ENCODE measurements at places on chromosomes 13 and 19. TPM values are rescaled to one million over a fixed set of nuclear protein-coding genes. Genes with fewer than 3 reads are reported as not detected.

GRCh38 chr19:33387351-33388230 is 14.1 kb downstream of the CEBPG start:
- no peak for DNase-seq
- no peaks in the 10 kb centered on the region for H3K36me3 ChIP-seq
- no peaks in the 10 kb centered on the region for H3K27me3 ChIP-seq
- H3K4me1 ChIP-seq, result peaks cover 5% of the 10 kb centered on the region
- no peak overlapping the region for H3K4me3 ChIP-seq

GRCh38 chr13:32728327-32728726 is 142.1 kb downstream of the PDS5B start:
- H3K36me3 ChIP-seq, result no peaks in the 10 kb centered on the region
- H3K4me1 ChIP-seq, result no peaks in the 10 kb centered on the region
- no peak for DNase-seq
- H3K27me3 ChIP-seq, result no peaks in the 10 kb centered on the region

DNA sequence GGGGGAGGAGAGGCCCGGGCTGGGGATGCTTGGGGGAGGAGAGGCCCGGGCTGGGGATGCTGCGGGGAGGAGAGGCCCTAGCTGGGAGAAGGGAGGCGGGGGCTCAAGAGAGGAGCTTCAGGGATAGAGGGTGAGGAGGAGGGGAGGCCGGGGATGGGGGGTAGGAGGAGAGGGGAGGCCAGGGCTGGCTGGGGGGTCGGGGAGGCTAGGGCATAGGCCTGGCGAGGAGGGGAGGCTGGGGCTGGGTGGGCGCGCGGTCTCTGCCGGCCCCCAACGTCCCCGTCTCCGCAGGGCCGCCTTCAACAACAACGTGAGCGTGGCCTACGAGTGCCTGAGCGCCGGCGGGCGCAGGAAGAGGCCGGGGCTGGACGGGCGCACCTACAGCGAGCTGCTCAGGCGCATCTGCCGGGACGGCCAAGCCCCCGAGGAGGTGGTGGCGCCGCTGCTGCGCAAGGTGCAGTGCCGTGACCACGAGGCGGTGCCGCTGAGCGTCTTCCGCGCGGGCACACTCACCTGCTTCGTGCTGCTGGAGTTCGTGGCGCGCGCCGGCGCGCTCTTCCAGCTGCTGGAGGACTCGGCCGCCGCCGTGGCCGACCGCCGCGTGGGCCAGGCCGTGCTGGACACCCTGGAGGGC is 11.4 kb downstream of the TPGS1 start:
- H3K27ac ChIP-seq, result no peak overlapping the region
- no peaks in the 10 kb centered on the region for H3K4me1 ChIP-seq
- H3K4me3 ChIP-seq, result no peak overlapping the region
- no peaks in the 10 kb centered on the region for H3K27me3 ChIP-seq
- no peaks in the 10 kb centered on the region for H3K36me3 ChIP-seq

GFY gene
- not detected for total RNA-seq

OR7G3 gene
- total RNA-seq, result not detected

DNA sequence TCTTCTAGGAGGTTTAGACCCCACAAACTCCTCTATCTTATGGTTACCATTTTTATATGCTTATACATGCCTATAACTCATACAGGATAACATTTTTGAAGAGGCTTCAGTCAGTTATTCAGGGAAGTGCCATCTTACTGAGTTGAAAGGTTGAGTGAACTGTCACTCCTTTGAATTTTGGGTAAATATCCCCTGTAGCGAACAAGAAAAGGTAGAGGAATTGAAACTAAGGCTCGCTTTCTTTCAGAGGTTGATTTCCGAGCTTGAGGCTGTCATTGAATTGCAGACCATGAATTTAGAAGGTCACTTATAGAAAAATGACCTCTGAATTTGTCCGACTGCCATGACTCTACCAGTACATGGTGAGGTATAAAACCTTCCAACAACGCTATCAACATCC is 35.1 kb downstream of the MICU2 start:
- H3K36me3 ChIP-seq, result peaks cover 26% of the 10 kb centered on the region
- H3K4me3 ChIP-seq, result no peak overlapping the region
- no peak for DNase-seq
- H3K4me1 ChIP-seq, result peaks cover 8% of the 10 kb centered on the region
- H3K27me3 ChIP-seq, result no peaks in the 10 kb centered on the region
- H3K27ac ChIP-seq, result no peak overlapping the region

GRCh38 chr13:53545340-53545941 is 516.8 kb downstream of the OLFM4 start:
- H3K27me3 ChIP-seq, result no peaks in the 10 kb centered on the region
- H3K36me3 ChIP-seq, result no peaks in the 10 kb centered on the region
- DNase-seq, result no peak
- no peak overlapping the region for H3K4me3 ChIP-seq

ZNF700 gene
- 15.0 TPM for total RNA-seq

CACNG7 gene
- not detected for total RNA-seq

DNA sequence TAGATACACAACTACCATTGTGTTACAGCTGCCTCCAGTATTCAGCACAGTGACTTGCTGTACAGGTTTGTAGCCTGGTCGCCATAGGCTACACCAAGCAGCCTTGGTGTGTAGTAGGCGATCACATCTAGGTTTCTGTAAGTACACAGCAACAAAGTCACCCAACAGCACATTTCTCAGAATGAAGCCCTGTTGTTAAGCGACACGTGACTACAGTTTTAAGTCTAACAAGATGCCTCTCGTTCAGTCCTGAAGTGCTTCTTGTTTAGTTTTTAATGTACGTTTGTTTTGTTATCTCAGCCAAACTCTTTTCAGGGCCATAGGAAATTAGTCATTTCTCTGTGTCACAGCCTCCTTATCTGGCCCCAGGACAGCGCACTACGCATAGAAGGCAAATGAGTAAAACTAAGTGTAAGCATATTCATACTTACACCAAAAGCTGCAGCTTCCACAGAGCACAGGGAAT is 50.0 kb upstream of the GPR183 start:
- H3K4me1 ChIP-seq, result no peaks in the 10 kb centered on the region
- H3K27me3 ChIP-seq, result no peaks in the 10 kb centered on the region
- peaks cover 21% of the 10 kb centered on the region for H3K36me3 ChIP-seq
- peak overlapping the region; percentile 66 for H3K27ac ChIP-seq

KRTDAP gene
- not detected for total RNA-seq

GRCh38 chr19:277131-277530 is 14.1 kb downstream of the PLPP2 start:
- H3K4me1 ChIP-seq, result no peaks in the 10 kb centered on the region
- no peak overlapping the region for H3K4me3 ChIP-seq
- H3K36me3 ChIP-seq, result no peaks in the 10 kb centered on the region

- no peaks in the 10 kb centered on the region for H3K4me1 ChIP-seq
- no peak for DNase-seq
- no peaks in the 10 kb centered on the region for H3K27me3 ChIP-seq
- no peak overlapping the region for H3K4me3 ChIP-seq
- H3K27ac ChIP-seq, result no peak overlapping the region
These were observed 8.3 kb downstream of the NDUFB7 start for GRCh38 chr19:14563590-14563926.

- no peaks in the 10 kb centered on the region for H3K27me3 ChIP-seq
- DNase-seq, result no peak
- no peaks in the 10 kb centered on the region for H3K36me3 ChIP-seq
- no peak overlapping the region for H3K27ac ChIP-seq
These were observed 521.2 kb upstream of the NBEA start for GRCh38 chr13:34420702-34421346.

- peaks cover 6% of the 10 kb centered on the region for H3K4me1 ChIP-seq
- H3K27ac ChIP-seq, result no peak overlapping the region
- no peaks in the 10 kb centered on the region for H3K27me3 ChIP-seq
- H3K4me3 ChIP-seq, result no peak overlapping the region
- peak; percentile 82 for DNase-seq
These were observed 6.6 kb upstream of the DHDH start for GRCh38 chr19:48926909-48927308.

IL17D gene
- 1.7 TPM for total RNA-seq

RNF113B gene
- not detected for total RNA-seq

NLRP4 gene
- total RNA-seq, result not detected

DNA sequence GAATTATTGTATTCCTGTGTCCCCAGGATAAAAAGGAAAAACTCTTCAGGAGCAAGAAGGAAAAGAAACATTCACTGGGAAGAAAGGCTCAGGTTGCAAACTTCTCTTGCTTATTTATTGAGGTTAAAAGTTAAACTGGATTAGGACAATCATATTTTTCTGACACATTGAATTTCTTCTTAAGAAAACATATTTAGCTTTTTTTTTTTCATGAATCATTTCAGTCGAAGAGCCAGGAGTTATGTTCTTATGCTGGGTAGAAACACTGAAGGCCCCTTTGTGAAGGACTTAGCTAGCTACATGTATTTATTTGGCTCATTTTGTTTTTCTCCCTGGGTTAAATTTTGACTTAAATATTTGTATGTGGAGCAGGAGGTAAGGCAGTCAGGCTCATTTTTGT is 434.0 kb downstream of the KLF5 start:
- no peak overlapping the region for H3K4me3 ChIP-seq
- H3K27me3 ChIP-seq, result no peaks in the 10 kb centered on the region
- H3K4me1 ChIP-seq, result no peaks in the 10 kb centered on the region
- H3K36me3 ChIP-seq, result no peaks in the 10 kb centered on the region
- no peak overlapping the region for H3K27ac ChIP-seq

DNA sequence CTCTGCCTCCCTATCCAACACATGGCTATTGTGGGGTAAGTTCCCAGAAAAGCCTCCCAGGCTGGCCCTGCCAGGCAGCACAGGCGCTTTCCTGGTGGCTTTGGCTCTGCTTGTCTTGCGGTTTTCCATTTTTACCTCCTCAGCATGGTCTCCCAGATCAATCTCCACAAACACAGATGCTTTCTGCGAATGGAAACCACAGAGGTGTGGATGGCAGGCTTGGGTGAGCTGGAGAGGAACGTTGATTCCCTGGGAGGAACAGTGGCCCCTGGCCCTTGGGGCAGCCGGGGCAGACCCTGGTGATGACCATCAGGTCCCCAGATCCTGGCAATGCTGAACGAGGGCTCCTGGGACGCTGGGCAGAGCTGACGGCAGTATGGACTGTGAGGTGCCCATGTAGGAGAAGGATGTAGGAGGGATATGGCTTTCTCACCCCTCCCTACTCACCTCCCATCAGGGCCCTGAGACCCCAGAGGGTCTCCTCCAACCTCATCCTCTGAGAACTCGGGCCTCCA is 6.6 kb downstream of the C13orf46 start:
- no peaks in the 10 kb centered on the region for H3K36me3 ChIP-seq
- H3K27me3 ChIP-seq, result no peaks in the 10 kb centered on the region
- peaks cover 19% of the 10 kb centered on the region for H3K4me1 ChIP-seq
- DNase-seq, result peak; percentile 36
- no peak overlapping the region for H3K27ac ChIP-seq
- no peak overlapping the region for H3K4me3 ChIP-seq

C19orf67 gene
- total RNA-seq, result not detected

DNA sequence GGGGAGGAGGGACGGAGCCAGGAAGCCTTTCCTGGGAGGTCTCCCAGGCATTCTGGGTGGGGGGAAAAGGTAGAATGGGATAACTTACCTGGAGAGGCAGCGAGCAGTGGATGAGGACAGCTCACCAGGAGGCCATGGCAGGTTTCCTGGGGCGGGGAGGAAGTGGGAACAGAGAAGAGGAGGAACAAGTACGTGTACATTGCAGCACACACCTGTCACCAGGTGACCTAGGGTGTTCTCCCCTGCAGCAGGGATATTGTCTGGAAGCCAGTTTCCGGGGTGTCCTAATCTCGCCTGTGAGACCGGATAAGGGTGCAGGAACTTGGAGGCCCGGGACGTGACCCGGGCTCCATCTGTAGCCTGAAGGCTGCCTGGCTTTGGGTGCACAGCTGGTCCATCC is at the start of gene FUT3:
FUT3 (minus strand) TSS at position 148 of the 400 bp plus-strand sequence.
- DNase-seq, result no peak
- H3K27ac ChIP-seq, result peak within 1 kb of the TSS; percentile 21
- peaks cover 15% of the 10 kb centered on the region for H3K4me1 ChIP-seq
- H3K4me3 ChIP-seq, result no peak within 1 kb of the TSS
- no peaks in the 10 kb centered on the region for H3K36me3 ChIP-seq
- no peaks in the 10 kb centered on the region for H3K27me3 ChIP-seq

DNA sequence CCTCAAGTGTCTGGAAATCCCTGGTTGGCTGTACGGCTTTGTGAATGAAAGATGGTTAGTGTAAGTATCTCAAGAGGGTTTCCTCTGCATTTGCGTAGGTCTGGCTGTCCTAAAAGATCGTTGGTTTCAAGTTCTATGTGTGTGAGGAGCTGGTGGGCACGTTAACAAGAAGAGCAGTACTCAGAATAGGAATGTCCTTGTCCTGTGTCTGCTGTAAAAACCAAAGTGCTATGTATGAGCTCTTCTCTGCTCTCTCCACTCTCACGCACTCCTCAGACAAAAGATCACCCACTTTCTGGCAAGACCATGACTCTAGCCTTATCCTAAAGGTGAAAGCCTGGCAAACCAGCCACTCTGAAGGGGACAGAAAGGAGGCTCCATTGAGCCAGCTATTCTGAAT is 39.1 kb downstream of the USP12 start:
- H3K27ac ChIP-seq, result no peak overlapping the region
- H3K4me1 ChIP-seq, result peaks cover 99% of the 10 kb centered on the region
- no peaks in the 10 kb centered on the region for H3K36me3 ChIP-seq
- no peaks in the 10 kb centered on the region for H3K27me3 ChIP-seq

KLHL1 gene
- total RNA-seq, result not detected

DNA sequence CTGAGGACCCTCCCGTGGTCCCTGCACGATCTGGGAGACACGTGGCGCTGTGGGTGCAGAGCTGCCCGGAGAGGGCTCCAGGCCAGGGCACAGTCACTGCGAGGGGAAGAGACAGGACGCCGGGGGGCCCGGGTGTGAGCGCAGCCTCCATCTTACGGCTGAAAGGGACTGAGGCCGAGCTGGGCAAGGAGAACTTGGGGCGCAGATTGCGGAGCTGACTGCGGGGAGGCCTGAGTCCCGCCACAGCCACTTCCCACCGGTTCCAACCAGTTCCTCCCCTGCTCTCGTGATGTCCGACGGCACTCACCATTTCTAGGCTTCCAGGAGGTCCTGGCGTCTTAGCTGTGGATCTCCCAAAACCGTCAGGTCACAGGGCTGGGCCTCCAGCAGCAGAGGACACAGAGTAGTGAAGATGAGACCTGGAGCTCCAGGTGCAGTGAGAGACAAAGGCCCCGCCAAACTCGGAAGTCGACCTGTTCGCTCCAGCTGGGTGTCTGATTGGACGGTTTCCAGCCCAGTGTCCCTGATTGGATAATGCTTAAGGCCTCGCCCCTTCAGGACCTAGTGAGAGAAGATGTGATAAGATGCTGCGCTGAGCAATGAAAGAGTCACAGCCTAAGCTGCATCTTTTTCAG is 4.8 kb upstream of the ZNF253 start:
- no peaks in the 10 kb centered on the region for H3K4me1 ChIP-seq
- no peak overlapping the region for H3K27ac ChIP-seq
- H3K4me3 ChIP-seq, result no peak overlapping the region
- H3K27me3 ChIP-seq, result peaks cover 23% of the 10 kb centered on the region
- no peaks in the 10 kb centered on the region for H3K36me3 ChIP-seq

- H3K36me3 ChIP-seq, result no peaks in the 10 kb centered on the region
- H3K4me3 ChIP-seq, result no peak overlapping the region
- H3K27me3 ChIP-seq, result peaks cover 100% of the 10 kb centered on the region
- H3K4me1 ChIP-seq, result peaks cover 51% of the 10 kb centered on the region
- no peak overlapping the region for H3K27ac ChIP-seq
These were observed 1.9 kb downstream of the VSTM2B start for GRCh38 chr19:29527500-29528328.
